ENCODE measurements at places on chromosomes 6 and 20.

GRCh38 chr20:19406381-19406780 is 193.9 kb downstream of the SLC24A3 start:
- no peak for DNase-seq

GRCh38 chr6:166341977-166342348 is 382 bp downstream of the SFT2D1 start:
- DNase-seq = no peak

DNA sequence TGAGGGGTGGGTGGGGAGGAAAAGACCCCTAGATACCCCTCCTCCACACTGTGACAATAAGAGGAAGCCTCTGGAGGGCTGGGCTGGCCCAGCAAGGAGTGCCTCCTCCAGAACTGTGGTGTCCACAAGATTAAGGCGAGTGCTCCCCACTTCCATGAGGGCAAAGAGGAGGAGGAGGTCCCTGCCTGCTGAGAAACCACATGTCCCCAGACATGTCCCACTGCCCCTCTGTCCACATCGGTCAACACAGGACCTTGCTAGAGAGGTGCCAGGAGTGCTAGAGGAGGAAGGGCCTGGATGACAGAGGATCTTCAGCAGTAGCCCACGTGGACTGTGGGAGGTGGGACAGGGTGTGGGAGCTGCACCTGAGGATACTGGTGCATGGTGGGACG is 3.1 kb downstream of the RAET1G start:
- no peak for DNase-seq

DNA sequence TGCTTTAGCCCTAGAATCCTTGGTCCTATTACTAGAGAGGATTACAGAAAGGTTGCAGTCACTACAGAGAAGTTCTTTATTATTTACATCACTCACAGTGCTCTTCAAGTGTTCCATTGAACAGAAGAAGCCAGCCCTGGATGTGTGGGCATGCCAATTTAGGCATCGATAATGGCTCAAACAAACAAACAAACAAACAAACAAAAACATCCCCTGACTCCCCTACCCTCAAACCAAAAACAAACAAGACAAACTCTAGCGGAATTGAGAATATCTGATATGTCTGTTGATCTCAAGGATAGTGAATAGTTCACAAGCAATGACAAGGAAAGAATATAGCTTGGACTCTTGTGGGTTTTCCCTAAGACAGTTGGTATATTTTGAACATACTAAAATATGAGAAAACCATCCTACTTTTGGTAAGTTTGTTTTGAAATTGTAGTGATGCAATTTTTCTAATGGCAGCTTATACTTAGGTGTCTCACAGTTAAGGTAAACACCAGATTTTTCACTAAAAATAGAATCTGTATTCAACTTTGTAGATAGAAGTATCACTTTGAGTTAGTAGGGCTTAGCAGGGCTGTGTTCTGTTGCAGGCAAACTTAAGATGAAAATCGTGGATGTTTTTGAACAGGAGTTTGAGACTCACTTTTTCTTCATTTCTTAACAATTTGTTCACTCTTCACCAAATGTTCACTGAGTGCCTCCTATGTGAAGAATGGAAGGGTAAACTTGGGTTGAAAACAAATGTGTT is 92.8 kb upstream of the FAM184A start:
- no peak for DNase-seq

DNA sequence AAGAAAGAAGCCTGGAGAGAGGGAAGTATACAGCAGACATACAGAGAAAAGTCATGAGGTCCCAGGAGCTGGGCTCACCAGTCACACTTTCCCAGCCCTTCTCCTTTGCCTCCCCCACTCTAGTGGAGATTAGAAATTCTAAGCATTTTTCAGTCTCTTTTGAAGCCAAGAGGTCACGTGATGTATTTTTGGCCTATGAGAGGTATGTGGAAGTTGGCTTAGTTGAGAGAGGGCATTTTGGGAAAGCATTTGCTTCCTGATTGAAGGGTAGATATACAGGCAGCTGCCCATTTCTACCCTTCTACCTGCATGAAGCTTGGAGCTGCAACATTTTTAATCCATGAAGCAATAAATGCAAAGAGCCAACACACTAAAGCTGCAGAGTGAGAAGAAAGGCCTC is 106.0 kb upstream of the TNFAIP3 start:
- DNase-seq = peak; percentile 41

- no peak for DNase-seq
Observed at GRCh38 chr6:4447639-4448330, 312.4 kb upstream of the ECI2 start.

DNA sequence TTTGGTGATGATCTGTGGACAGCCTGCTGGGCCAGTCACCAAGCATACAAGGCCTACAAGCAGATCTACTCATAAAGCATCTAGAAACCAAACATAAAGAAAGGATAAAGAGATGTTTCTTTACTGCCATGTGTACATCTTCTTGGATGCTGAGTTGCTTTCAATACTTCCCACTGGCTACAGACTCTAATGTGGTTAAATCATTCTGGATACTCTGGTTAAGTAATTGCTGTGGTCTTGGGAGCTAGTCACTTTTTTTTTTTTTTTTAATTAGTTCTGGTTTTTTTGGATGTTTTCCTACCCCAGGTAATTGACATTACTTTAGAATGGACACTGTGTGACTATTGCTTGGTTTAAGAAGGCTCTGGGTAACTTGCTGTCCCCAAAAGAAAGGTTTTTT is 215.4 kb upstream of the RUNX2 start:
- DNase-seq = peak; percentile 4

GRCh38 chr6:16756660-16757255 is 4.5 kb downstream of the ATXN1 start:
- DNase-seq = no peak

- DNase-seq = peak; percentile 53
Observed at GRCh38 chr20:43870484-43870883, 44.2 kb upstream of the TOX2 start.

DNA sequence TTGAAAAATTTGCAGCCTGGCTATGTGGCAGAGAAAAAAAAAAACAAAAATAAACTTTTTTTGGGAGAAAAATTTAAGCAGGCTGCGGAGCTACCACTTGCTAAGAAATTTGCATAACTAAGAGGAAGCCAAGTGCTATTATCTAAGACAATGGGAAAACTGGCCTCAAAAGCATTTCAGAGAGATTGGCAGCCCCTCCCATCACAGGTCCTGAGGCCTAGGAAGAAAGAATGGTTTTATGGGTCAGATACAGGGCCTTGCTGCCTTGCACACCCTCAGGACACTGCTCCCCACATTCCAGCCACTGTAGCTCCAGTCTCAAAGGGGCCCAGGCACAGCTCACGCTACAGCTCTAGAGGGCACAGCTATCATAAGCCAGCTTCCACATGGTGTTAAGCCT is 777.9 kb downstream of the TENT5A start:
- DNase-seq = no peak

GRCh38 chr20:17276101-17276500 is 49.3 kb downstream of the PCSK2 start:
- peak; percentile 2 for DNase-seq

DNA sequence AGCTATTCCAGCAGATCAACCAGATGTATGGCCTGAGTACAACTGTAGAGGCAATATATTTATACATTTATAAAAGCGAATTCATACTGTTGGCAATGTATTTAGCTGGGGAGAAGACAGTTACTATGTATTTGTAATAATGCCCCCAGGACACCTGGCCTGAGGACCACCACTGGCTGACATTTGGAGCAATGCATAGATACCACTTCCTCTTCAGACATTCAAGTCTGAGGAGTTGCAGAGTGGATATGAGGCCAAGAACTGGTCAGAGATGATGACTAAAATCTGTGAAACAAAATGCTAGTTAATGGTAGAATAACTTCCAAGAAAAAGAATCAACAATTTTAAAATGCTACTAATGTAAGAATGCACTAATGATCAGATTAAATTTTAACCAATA is 462.3 kb downstream of the CDC5L start:
- DNase-seq = no peak

DNA sequence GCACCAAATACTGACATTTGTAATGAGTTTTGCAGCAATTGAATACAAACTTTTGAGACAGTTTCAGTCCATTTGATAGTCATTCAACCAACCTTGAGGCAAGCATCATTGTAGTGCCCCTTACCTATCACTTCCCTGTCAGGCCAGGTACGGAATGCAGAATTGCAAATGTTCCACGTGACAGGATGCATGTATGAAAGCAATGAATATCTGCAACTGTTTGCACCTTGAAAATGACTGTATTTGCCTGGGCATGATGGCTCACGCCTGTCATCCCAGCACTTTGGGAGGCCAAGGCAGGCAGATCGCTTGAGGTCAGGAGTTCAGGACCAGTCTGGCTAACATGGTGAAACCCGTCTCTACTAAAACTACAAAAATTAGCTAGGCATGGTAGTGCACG is 146.0 kb upstream of the SCGN start:
- no peak for DNase-seq

GRCh38 chr6:145643760-145644159 is 91.6 kb downstream of the EPM2A start:
- peak; percentile 52 for DNase-seq
